Peyer's patch (tissue), 4 donors: ENCODE measurements at places on chromosomes 3 and 15.

DNA sequence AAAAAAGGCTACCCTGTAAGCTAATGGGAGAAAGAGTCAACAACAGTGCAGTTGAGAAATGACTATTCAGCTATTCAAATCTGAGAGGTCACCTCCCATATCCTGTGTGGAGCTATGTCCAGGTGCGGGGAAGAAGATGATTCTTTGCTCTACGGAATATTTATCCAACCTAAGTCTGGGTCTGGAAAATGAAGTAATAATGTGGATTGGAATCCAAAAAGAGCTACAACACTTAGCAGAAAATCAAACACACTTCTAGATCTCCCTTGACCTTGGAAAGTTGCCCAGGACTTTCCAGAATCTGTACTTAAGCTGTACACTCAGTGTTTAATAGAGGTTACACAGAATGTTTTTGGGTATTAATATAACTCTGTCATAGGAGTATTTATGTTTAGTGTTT is 251.9 kb downstream of the NAALADL2 start:
- no peak for DNase-seq

GRCh38 chr15:58081456-58081855 is 15.9 kb upstream of the ALDH1A2 start:
- no peak for DNase-seq

- no peak for DNase-seq
Measured at GRCh38 chr15:100115711-100116090, 226.1 kb downstream of the ADAMTS17 start.

DNA sequence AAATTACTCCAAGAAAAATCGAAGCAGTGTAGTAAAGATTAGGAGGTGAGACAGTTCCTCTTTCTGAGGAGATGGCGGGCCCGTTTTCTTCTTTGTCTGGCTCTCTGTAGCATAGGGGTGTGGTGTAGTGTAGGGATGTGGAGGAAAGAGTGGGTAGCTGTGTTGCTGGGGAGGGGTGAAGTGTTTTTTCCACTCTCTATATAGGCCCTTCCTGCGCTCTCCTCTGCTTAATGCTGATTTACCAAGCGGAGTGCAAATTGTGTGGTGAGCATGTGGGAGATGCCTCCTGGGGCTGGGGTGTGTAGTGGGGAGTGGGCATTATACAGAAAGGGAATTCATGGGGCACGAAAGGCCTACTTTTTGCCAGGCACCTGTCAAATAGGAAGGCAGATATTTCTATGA is 94.9 kb downstream of the ST6GAL1 start:
- DNase-seq = no peak

DNA sequence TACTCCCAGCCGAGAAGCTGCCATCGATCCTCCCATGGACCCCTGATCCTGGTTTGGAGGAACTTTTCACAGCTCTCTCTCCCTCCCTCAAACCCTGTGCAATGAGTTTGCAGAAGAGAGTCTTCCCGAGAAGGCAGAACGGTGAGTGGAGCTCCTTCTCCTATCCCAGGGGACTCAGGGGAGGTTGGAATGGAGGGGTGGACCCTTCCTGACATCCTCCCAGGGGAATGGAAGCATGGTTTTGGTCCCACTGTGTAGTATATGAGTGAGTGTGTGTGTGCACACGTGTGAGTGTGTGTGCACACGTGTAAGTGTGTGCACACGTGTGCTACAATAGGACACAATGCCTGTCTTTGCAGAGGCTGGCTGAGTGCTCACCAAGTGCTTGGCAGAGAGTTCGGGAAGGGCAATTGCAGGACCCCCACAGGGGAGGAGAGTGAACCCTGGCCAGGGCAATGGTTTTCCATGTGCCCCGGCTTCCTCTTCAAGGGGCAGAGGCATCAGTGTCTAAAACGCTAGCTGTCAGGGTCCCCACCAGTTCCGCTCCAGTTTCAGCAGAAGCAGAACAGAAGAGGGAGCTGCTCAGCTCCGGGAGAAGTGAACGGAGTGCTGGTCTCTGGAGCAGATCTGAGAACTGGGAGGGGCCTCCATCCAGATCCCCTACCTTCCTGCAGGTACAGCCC is 13.8 kb upstream of the IL16 start:
- no peak for DNase-seq

GRCh38 chr3:76943058-76943457 is 96.8 kb upstream of the ROBO2 start:
- DNase-seq = no peak

- no peak for DNase-seq
Measured at GRCh38 chr3:17360991-17361390, 381.4 kb downstream of the TBC1D5 start.

GRCh38 chr3:3772920-3773319 is 26.3 kb upstream of the LRRN1 start:
- DNase-seq = no peak

- DNase-seq = no peak
Measured at GRCh38 chr3:159260049-159260662, 458.3 kb downstream of the MFSD1 start.

GRCh38 chr3:171461525-171461917 is 1.3 kb upstream of the TNIK start:
- DNase-seq = no peak

DNA sequence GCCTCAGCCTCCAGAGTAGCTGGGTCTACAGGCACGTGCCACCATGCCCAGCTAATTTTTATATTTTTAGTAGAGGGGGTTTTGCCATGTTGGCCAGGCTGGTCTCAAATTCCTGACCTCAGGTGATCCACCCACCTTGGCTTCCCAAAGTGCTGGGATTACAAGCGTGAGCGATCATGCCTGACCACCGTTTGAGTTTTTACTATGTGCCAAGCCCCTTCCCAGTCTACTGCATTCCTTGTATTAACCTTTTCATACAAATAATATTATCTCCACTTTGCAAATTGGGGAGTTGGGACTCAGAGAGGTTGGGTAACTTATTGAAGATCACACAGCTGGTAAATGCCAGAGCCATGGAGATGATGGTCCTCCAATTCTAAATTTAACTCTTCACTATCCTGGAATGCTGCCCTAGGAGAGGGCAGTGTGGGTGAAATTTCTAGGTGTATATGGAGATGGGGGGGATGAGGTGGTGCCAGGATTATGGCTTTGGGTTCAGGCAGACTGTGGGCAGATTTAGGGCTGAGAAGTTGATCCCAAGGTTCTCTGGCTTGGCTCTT is 1.0 kb upstream of the PXK start:
- no peak for DNase-seq

- no peak for DNase-seq
Measured at GRCh38 chr15:38842226-38842625, 277.6 kb upstream of the RASGRP1 start.

GRCh38 chr15:83322061-83322460 is 37.6 kb upstream of the BNC1 start:
- no peak for DNase-seq

GRCh38 chr3:104178680-104179079 is 1188.0 kb upstream of the ALCAM start:
- DNase-seq = no peak

- no peak for DNase-seq
Measured at GRCh38 chr3:54087581-54088410, 34.6 kb upstream of the CACNA2D3 start.

DNA sequence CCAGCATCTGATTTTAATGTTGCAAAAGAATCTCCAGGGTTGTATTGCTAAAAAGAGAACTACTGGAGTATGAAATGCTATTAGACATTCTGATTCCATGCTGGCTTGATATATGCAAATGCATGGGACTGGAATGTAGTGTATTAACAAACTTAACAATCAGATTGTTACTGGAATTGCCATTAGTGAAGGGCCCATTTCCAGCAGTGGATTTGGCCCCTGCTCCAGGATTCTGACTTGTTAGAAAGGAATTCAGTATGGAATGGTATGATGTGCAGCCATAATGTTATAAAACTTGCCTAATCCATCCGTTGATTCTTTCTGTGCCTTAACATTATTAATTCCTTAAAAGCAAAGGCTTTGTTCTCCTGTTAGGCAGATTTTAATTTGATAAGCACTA is 7.9 kb downstream of the ARRDC4 start:
- no peak for DNase-seq

GRCh38 chr15:35054380-35054779 is 30.7 kb downstream of the NANOGP8 start:
- no peak for DNase-seq

DNA sequence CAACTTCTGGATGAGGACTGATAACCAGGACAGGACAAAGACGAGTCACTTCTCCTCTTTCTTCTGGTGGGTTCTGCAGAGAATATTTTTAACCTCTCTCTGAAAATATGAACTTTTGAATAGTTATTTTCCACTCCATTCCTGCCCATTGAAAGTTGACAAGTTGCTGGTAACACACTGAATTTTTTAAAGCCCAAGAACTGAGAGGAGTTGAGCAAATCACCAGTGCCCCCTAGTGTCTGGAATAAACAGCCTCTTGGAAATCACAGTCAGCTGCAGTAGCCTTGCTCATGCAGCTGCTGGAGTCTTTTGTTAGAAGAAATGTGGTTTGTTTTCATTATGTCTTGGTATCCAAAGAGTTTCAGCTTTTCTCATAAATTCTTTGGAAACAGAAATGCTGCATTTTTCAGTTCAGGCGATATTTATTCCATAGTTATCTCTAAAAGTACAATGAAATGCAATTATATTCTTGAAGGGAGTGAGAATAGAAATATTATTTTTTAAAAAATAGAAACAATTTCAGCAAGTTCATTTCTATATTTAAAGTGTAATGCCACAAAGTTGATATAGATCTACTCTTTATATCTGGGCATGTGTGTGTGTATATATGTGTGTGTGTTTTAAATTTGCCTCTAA is 741.0 kb upstream of the CBLB start:
- DNase-seq = peak; percentile 71

DNA sequence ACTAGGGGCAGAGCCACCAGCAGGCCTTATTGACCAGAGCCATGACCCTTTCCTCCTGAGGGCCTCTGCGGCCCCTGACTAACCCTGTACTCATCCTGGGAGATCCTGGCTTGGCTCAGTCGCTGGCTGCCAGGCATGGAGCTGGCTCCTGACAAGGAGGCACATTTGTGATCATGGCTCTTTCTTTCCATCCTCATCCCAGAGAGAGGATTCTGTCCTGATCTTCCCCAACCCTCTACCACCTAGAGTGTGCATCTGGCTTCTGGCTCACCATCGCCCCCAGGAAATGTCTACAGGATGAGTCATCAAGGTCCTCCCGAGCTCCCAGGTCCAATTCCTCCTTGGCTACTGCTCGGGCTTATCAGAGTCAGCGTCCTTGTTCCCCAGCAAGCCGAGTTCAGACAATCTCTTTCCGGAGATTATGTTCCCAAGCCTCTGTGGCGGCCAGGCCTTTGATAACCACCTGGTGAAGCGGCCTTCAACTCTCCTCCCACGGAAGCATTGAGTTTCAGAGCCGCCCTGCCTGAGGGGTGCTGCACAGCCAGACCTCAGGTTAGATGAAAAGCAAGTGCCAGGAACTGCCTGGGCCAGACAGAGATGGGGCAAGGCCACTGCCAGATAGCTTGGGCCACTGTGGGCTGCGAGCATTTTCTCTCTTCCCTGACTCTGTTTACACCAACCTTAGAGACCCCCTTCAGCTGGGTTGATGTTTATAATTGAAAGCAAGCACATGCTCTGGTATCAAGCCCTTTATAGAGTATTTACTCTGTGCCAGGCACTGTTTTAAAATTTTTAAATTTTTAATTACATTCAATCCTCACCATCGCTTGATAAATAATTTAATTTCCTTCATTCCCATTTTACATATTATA is 44.3 kb upstream of the MRPS22 start:
- no peak for DNase-seq

GRCh38 chr3:51702156-51702555 is 4.7 kb upstream of the GRM2 start:
- DNase-seq = no peak

GRCh38 chr3:186255703-186256331 is 106.2 kb downstream of the DGKG start:
- peak; percentile 95 for DNase-seq

GRCh38 chr3:189995129-189995528 is 125.6 kb downstream of the P3H2 start:
- DNase-seq = no peak

GRCh38 chr3:107928084-107928445 is 162.8 kb downstream of the CD47 start:
- DNase-seq = no peak

- no peak for DNase-seq
Measured at GRCh38 chr15:63340878-63341277, 40.8 kb downstream of the CA12 start.

GRCh38 chr3:47803480-47804025 is 615 bp downstream of the DHX30 start:
- no peak for DNase-seq

GRCh38 chr3:44159696-44160300 is 81.9 kb upstream of the TOPAZ1 start:
- no peak for DNase-seq

- no peak for DNase-seq
Measured at GRCh38 chr3:107064405-107065060, 312.7 kb upstream of the CCDC54 start.

DNA sequence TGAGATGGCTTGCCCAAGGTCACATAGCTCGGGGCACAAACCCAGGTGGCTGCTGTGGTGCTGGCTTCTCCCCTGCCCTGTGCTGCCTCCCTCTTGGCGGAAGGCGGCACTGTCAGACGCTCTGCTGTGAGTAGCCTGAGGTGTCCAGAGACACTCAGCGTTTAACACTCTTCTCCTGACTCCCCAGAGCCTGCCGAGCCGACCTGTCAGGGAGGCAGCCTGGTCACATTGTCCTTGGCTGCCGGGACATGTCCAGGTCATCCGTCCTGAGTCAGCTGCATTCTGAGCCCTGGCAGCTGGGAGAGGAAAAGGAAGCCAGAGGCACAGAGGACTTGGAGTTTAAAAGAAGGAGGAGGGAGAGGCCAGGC is 4.7 kb downstream of the LMAN1L start:
- peak; percentile 82 for DNase-seq

DNA sequence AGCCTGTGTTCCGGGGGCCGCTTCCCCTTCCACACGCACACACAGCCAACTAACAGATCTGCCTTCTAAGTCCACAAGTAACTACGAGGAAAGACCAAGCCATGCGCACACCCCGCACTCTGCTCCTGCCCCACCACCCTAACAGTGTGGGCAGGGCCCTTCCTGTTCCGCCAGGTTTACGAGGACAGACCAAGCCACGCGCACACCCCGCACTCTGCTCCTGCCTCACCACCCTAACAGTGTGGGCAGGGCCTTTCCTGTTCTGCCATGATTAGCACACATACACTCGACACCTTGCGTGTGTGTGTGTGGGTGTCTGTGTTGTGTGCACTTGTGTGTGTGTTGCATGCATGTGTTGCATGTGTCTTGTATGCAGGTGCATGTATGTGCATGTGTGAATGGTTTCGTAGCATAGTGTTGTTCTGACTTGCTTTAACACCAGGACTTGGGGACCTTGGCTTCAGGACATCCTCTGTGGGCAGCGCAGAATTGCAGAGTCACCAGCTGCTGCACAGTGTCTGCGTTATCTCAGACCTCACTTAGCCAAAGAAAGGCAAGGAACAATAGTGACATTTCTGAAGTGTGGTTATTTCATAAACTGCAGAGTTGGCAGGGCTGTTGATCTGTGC is 114.4 kb downstream of the CHSY1 start:
- no peak for DNase-seq
